ENCODE measurements at places on chromosomes 12 and 14.
A peak's percentile ranks its signal among the peaks of the same experiment; 100 is the strongest.

DNA sequence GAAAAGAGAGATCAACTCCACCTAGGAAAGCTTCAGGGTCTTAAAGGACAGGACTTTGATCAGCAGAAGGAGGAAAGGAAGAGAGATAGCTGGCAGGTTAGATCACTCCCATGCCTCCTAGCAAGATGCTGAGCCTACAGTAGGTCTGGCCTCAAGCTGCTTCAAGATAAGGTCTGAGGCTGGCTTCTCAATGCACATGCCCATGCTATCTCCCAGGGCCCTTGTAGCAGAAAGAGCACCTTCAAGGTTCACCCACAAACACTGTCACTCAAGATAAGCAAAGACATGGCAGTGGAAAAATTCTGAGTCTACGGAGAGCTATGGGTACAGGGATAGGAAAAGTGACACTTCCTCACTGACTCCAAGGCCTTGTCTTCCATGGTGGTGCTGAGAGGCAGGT, 14.3 kb downstream of the REM2 start:
- no peak for DNase-seq

- no peak for DNase-seq
Observed at GRCh38 chr12:124560146-124560890, 7.1 kb downstream of the NCOR2 start.

DNA sequence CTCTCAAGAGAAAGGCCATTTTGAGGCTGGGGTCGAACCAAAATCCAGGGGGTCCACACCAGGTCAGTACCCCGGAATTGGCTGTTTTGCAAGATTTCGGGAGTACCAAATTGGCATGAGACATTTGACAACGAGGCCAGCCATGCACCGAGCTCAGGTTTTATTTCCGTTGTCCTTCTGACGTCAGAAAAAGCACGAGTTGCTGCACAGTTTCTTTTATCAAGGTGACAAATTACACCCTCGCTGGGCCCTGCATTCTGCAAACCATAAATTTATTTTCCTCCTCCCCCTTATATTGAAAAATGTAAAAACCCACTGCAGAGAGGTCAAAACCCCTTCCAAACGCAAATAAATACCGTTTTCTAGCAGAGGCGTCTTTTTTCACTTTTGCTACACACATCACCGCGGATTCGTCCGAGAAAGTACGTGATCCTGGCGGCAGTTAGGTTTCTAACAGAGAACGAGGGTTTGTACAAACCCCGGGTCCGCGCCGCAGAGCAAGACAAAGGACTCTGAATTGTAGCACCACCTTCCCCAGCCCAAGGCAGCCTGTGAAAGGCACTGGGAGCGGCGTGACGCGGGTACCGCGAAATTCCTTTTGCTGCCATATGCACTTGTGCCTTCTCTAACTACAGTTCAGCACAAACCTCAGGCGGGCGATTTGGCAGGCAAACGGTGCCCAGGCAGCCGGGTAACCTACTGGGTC, 1.8 kb downstream of the SLC38A1 start:
- no peak for DNase-seq

- no peak for DNase-seq
Observed at GRCh38 chr14:57987051-57987450, 121.2 kb upstream of the SLC35F4 start.

DNA sequence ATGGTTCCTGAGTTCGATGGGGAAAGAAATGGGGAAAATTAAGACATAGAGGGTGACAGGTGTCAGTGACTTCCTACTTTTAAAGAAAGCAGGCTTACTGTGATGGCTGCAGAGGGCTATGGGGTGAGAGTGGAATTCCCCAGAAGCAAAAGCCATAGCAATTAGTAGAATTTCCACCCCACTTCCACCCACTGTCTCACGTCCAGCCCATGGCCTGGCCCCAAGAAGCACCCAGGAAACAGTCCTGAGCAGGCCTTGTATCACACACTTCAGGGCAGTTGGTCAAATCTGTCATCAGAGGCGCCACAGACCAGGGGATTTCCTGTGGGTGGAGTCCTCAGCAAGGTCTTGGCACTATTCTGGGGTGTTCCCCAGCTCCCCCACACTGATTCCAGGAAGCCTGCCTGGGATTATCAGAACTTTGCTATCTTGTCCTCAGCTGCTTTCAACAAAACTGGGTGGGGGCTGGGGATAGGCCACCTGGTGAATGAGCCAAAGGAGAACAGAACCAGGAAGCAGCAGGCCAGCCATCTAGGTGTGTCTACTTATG, 120.1 kb upstream of the CCND2 start:
- DNase-seq = no peak

- DNase-seq = no peak
Observed at GRCh38 chr14:92832137-92832700, 38.1 kb downstream of the GOLGA5 start.

- DNase-seq = no peak
Observed at GRCh38 chr12:5807090-5807414, 138.0 kb downstream of the ANO2 start.

- DNase-seq = no peak
Observed at GRCh38 chr14:88312257-88312656, 10.8 kb downstream of the KCNK10 start.

DNA sequence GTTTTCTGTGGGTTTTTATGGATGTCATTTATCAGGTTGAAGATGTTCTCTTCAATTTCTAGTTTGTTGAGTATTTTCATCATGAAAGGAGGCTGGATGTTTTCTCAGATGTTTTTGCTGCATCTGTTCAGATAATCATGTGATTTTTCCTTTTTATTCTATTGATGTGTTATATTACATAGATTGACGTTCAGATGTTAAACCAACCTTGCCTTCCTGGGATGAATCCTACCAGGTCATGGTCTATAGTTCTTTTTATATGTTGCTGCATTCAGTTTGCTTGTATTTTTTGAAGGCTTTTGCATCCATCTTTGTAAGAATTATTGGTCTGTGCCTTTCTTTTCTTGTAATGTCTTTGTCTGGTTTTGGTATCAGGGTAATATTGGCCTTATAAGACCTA, 43.9 kb upstream of the LYZ start:
- no peak for DNase-seq

DNA sequence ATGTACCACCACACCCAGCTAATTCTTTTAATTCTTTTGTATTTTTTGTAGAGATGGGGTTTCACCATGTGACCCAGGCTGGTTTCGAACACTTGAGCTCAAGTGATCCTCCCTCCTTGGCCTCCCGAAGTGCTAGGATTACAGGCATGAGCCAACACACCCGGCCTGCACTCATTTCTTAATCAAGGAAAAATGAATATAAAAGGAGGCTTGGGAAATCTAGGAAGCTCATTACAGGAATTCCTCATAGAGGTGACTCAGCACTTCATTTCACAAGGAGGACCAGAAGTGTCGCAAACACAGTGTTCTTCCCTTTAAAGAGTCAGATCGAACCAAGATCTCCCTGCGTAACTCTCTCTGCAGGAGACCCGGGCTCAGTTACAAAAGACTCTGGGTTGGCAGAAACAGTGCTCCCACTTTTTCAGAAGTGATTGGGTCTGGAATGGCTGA, 30.3 kb downstream of the NFKBIA start:
- no peak for DNase-seq

GRCh38 chr14:94717808-94718207, 52.1 kb downstream of the GSC start:
- DNase-seq = no peak

- no peak for DNase-seq
Observed at GRCh38 chr14:25178255-25178654, 128.3 kb upstream of the STXBP6 start.

DNA sequence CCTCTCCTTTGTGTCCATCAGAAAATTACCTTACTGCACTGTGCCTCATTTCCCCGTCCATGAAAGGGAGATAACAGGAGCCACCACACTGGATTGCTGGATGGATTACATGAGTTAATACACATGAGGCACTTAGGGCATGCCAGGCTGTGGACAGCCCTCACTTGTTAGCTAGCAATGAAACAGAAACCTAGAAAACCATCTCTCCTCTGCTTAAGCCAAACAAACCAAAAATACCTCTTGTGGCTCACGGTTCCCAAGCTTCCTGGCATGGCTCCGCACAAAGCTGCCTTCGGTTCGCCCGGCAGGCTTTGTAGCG, 660 bp upstream of the HCFC2 start:
- DNase-seq = no peak

- no peak for DNase-seq
Observed at GRCh38 chr12:1533602-1534304, 60.6 kb downstream of the FBXL14 start.

DNA sequence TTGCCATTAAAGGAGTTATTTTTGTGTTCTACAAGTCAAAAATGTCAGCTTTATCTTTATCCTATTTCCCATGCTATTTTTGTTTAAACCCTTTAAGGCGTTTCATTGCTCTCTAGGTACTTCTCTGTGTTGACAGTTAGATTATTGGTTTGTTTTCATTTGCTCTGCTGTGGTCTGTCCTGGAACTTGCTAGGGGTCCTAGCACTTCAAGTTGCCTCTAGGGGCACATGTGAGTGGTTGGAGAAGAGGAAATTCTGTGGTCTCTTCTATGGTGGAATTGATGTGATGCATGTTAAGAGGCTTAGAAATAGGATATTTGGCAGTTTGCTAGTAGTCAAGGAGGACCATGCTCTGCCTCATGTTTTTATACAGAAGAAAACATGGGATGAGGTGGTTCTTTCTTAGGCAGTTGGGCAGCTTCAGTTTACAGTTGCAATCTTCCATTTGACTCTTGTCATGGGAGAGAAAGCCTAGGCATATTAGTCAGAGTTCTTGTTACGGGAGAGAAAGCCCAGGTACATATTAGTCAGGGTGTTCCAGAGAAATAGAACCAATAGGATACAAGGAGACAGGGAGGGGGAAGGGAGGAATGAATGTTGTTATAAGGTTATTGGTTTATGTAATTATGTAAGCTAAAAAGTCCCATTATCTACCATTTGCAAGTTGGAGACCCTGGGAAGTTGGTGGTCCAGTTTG, 14.4 kb downstream of the TTLL5 start:
- no peak for DNase-seq

DNA sequence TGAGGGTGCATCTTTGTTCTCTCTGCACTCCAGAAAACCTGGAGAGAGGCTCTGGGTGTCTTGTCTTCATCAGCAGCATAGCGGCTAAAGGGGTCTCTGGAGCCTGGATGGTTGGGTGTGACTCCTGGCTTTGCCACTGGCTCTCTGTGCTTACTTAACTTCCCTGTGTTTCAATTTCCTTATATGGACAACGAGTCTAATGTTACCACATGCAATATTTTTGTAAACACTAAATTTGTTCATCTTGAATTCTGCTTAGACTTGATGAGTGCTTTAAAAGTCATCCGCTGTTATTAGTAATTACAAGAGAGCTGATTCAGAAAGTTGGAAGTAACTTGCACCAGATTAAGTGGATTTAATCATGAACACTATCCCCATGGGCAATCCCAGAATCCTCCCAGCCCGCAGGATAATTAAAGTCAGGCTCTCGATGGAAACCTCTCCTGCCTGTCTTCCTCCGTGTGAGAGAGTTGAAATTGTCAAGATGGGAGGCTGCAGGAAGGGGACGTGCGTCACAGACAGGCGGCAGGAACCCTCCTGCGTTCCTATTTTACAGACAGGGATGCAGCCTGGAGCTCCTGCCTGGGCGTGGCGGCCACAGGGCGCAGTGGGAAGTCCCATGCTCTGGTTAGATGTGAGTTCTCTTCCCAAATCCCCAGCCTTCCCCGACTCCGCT, 201.2 kb downstream of the TTC8 start:
- no peak for DNase-seq

DNA sequence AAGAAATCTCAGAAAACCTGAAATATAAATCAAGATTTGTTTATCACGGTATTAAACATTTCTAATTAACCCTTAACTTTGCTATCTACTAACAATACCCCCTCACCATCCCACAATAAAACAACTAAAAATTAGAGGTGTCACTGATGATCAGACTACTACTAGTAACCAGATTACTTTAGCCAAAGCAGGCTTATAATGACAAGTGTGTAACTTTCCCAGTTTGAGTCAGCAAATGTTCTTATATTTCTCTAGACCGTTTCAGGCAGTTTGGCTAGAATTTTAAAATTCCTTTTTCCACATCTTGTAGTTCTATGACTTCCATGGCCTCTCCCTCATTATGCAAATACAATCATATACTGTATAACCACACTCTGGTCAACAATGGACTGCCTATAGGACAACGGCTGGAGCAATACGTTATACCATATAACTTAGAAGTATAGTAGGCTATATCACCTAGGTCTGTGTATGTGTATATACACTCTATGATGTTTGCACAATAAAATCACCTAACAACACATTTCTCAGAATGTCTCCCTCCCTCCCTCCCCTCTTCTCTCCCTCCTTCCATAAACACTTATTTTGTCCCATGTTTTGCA, 102.1 kb downstream of the DENND5B start:
- no peak for DNase-seq

- peak; percentile 63 for DNase-seq
Observed at GRCh38 chr14:65961004-65961403, 525.2 kb upstream of the CCDC196 start.

GRCh38 chr12:24359418-24359817, 409.9 kb upstream of the SOX5 start:
- DNase-seq = no peak

- DNase-seq = no peak
Observed at GRCh38 chr12:6888360-6888759, 15.3 kb upstream of the SPSB2 start.

- no peak for DNase-seq
Observed at GRCh38 chr12:129997239-129997638, 93.4 kb upstream of the TMEM132D start.

GRCh38 chr14:77275041-77275580, 4.1 kb upstream of the NGB start:
- DNase-seq = no peak

- DNase-seq = no peak
Observed at GRCh38 chr12:71661977-71662530, 1.6 kb downstream of the ZFC3H1 start.

GRCh38 chr12:117452112-117452511, 90.7 kb upstream of the NOS1 start:
- DNase-seq = no peak

- DNase-seq = no peak
Observed at GRCh38 chr14:89366864-89367778, 49.9 kb downstream of the FOXN3 start.

DNA sequence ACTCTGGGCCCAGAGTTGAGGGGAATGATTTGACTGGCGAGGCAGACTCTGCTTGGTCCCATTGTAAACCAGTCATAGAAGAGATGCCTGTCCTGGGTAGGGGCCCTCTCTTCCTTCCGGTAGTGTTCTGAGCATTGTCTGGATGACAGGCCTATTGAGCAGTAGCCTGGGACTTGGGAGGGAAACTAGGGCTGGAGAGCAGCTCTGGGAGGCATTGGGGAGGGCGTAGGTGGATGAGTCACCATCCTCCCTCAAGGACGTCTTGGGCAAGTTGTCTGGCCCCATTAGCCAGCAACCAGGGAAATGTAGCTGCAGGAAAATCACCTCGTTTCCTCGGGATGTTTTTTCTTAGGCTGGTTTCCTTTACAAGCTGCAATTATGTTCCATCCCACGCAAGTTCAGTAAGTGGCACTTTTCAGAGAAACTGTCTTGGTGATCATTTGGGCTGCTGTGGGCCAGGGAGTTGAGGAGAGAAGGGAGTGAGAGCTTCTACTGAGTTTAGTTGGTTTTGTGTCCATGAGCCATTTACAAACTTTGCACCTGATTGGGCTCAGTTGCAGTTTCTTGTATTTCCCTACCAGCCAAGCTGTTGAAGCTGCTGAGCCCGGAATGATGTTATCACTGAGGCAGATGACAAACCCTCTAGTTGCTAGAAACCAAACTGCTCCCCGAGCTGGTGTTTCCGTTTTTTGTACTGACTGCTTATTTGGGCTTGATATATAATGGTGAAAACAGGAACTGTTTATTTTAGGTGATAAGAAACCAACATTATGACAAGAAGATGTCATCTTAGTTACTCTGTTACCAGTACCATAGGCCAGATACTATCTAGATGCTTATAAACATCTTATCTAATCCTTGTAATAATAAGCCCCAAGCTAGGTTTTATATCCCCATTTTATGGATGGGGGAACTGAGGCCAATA, 147.6 kb downstream of the CHST11 start:
- no peak for DNase-seq
